Activated gamma-delta T cell treated with Interleukin-2 at 50 U/mL for 16 hours (primary cell): ENCODE measurements at places on chromosomes 3 and 15.

GRCh38 chr3:94714194-94714593, 651.3 kb downstream of the NSUN3 start:
- no peak for DNase-seq

DNA sequence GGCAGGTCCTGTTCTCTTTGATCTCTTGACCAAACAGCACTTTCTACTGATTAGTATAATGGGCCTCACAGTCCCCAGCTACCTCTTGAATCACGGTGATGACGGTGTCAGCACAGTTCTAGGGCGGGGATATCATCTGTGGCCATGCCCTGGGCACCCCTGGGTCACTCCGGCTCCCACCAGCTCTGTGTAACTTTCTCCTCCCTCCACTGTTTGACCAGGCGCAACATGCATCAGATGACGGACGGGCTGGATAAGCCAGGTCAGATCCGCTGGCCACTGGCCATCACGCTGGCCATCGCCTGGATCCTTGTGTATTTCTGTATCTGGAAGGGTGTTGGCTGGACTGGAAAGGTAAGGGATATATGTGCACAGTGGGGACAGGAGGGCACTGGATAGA, 29.6 kb downstream of the SLC6A1 start:
- no peak for DNase-seq

DNA sequence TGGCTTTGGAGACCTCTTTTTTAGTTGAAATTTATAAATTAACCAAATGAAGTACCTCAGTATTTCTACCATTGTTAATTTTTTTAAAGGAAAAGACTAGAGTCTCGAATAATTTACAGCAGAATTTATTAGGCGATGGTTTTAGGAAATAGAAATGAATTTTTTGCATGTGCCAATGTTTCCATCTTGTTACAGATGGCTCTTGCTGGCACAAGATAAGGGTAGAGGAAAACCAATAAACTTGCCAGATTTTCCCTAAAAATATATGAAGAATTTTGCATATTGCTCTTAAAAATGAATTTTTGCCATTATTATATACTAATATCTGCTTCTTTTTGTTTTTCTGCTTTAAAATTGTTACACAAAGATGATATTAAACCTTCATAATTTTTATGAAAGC, 380.7 kb downstream of the NLGN1 start:
- DNase-seq, result no peak

DNA sequence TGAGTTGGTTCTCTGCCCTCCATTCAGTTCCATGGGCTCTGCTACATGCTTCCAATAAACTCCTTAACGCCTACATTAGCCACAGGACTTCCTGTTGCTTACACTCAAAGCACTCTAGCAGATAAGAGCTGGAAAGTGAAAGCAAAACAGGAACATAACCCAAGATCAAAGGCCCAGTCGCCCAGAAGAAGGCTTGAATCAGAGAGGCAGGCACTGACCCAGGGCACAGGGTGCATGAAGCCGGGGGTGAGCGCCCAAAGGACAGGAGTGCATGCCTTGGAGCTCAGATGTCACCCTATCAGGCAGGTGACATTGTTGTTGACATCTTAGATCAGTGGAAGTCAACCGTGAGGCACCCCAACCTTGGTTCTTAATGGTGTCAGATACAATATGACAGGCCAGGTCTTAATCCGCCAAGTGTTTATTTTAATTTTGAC, 235.1 kb downstream of the UACA start:
- DNase-seq, result peak; percentile 42

DNA sequence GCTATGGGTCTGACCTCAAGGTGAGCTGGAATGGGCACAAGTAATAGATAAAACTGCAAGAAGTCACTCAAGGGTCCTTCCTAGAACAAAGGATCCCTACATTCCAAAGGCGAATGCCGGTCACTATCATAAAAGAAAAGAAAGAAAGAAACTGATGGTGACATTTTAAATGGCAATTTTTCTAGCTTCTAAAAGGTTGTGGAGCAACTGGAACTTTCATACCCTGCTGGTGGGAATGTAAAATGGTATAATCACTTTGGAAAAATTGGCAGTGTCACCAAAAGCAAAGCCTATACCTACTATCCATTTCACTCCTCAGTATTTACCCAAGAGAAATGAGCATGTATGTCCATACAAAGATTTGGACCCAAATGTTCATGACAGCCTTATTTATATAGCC, 4.2 kb downstream of the CCRL2 start:
- DNase-seq, result no peak
